ENCODE measurements at places on chromosomes 4 and X.

DNA sequence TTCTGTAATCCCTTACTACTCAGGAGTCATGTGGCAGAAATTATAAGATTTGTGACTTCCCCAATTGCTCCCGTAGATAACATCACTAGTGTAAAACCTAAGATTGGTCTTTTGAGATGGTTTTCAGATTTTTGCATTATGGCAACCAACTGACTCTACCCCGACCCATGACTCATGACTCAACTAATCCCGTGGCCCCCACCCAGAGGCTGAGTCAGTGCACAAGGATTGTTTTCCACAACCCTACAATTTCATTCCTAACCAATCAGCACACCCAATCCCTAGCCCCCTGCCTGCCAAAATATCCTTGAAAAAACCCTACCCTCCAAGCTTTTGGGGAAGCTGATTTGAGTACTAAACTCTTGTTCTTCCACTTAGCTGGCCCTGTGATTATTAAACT, 109.4 kb upstream of the FAM9C start:
- H3K27ac ChIP-seq: no peak overlapping the region
- H3K4me3 ChIP-seq: no peak overlapping the region
- H3K36me3 ChIP-seq: peaks cover 11% of the 10 kb centered on the region
- no peaks in the 10 kb centered on the region for H3K27me3 ChIP-seq

DNA sequence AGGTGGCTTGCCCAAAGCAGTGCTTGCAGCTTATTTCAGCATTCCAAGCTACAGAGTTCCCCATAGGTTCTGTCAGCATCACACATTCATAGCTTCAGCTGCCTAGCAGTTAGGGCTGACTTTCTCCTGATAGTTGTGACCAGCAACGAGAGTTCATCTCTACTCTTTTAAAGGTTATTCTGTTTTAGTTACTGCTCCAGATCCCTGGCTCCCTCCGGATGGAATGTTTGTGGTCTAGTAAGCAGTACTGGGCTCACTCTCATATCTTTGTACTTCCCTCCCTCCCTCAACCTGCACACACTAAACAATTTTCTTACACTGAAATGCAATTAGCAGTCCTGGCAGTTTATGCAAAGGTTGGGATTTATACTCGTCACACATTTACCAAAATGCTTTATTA, 43.9 kb downstream of the PTTG2 start:
- no peak for DNase-seq
- no peaks in the 10 kb centered on the region for H3K27me3 ChIP-seq
- H3K4me1 ChIP-seq: peaks cover 16% of the 10 kb centered on the region

- peak overlapping the region; percentile 22 for H3K27ac ChIP-seq
- no peak for DNase-seq
- H3K36me3 ChIP-seq: no peaks in the 10 kb centered on the region
- H3K27me3 ChIP-seq: peaks cover 94% of the 10 kb centered on the region
- H3K4me1 ChIP-seq: peaks cover 22% of the 10 kb centered on the region
- H3K4me3 ChIP-seq: no peak overlapping the region
Measured at GRCh38 chr4:185018834-185019455, 655 bp downstream of the HELT start.

DNA sequence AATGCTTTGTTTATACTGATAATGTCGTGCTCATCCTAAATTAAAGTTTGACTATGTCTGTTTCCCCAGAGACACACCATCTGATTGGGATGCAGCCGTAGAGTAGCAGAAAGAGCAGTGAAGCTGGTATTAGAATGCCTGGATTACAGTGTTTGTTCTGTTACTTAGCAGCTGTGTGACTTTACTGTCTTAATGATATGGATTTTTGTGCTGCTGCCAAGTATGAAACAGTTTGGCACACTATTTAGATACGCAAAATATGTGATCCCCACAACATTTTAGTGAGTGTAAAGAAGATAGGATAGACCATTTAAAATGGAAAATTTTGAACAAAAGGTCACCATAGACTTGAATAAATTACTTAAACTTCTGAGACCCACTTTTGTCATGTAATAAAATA, 1.2 kb upstream of the CHIC1 start:
- peaks cover 19% of the 10 kb centered on the region for H3K4me1 ChIP-seq
- H3K27me3 ChIP-seq: no peaks in the 10 kb centered on the region
- peaks cover 5% of the 10 kb centered on the region for H3K36me3 ChIP-seq

All from activated CD8-positive, alpha-beta memory T cell treated with anti-CD3 and anti-CD28 coated beads, Interleukin-2, amount 10 ng/mL, durations not matched to agents 7 days and 5 days (primary cell).